ENCODE measurements at places on chromosomes 5 and 9.

DNA sequence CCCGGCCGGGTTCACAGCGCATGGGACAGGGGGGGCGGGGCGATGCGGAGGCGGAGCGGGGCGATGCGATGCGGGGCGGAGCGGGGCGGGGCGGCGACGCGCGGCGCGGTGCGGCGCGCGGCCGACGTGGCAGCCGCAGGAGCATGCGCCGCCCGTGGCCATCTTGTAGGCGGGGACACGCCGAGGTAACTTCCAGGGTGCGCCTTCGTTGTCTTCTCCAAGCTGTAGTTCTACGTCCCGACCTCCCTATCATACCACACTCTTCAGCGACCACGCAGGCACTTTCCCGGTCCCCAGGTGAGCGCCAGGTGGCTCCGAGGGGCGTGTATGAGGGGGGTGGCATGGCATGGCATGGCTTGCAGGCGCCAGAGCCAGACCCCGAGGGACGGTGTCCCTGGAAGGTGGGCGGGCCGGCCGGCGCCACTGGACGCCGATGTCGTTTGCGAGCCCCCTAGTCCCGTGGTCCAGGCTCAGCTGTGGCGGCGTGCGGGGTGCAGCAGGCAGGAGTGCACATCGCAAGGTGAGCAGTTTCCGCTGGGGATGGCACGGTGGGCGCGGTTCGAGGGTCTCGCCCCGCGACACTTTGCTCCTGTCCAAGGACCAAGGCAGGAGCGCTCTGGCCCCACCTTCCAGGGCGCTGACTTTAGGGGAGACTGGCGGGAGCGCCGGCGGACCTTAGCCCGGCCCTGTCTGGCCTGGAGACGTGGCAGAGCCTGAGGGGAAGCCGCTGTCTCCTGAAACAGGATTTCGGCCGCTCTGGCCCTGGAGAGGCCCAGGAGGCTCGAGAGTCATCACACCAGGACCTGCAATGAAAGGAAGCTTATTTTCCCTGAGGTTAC, at the start of gene PRRC1:
Gene PRRC1 (plus strand): TSS at position 161 of the 839 bp plus-strand sequence. CDS start 5,840 bp downstream, outside the sequence.
- peak; percentile 67 for DNase-seq

DNA sequence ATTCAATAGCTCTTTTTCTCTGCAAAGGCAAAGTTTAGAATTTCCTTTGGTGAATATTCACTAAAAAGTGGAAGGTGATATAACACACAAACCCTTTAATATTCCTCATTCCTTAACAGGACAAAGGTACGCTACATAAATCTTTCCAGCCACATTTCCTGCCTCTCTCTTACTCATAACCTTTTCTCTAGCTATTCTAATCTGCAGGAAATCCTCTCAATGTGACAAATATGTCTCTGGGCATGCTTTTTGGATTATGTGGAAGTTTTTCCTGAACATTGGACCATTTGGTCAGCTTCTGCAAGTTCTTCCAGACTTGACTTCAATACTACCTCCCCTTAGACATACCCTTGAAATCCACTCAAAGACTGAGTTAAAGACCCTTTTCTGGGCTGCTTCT, 186.3 kb upstream of the TUSC1 start:
- DNase-seq: no peak

- no peak for DNase-seq
Measured at GRCh38 chr5:7517006-7517405, 121.1 kb downstream of the ADCY2 start.

DNA sequence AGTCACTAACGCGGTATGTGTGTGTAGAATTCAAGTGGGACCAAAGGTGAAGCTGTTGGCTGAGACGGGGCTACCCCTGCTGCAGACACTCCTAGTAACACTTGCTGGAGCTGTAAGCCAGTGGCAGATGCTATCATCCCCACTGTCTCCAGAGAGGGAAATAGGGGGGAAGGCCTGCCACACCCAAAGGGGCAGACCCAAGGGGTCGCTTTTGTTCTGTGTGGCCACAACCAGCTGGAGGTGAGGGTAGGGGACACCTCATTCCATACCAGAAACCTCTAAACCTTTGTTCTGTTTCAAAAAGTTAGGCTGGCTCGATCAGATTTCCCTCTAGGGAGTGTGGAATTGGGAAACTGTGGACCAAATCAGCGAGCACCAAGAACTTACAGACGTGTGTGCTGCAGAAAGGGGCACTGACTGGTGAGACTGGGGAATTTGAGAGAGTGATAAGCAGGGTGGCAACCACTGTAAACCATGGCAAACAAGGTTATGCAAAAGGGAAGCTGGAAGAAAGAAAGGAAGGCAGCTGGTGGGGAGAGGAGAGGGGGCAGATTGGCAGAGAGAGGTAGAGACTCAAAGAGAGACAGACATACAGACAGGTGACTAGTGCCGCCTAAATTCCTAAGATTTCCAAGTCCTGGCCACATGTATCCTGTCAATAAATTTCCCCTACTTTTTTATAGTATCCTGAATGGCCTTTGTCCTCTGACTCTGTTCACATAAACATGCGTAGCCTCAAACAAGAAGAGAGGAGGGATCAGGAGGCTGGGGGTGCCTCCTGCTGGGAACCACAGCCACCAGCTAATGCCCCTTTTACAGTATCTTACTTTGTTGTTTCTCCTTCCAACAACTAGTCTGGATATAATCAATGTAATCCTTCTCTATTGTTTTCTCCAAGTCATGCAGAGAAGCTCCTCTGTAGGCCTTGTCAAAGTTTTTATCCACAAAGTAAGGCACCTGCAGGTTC, 15.6 kb upstream of the SPATA24 start:
- no peak for DNase-seq

GRCh38 chr5:177353093-177353492, 1.6 kb upstream of the LMAN2 start:
- no peak for DNase-seq

- no peak for DNase-seq
Measured at GRCh38 chr5:35859101-35859661, 2.5 kb downstream of the IL7R start.

DNA sequence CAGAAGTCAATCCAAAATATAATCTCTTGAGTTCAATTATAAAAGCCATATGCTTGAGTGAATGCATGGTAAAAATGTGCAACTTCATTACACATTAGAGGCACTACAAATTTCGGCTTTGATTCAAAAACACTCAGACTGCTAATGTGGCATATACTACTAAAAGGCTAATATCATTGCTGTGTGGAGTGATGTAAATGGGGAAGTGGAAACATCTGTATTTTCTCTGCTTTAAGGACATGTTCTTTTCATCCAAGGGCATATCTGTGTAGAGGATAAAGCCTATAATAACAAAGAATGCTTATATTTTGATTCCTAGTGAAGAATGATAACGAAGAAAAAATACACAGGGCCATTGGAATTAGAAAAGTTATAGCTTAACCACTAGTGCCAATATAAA, 643.9 kb upstream of the ZNF608 start:
- no peak for DNase-seq

DNA sequence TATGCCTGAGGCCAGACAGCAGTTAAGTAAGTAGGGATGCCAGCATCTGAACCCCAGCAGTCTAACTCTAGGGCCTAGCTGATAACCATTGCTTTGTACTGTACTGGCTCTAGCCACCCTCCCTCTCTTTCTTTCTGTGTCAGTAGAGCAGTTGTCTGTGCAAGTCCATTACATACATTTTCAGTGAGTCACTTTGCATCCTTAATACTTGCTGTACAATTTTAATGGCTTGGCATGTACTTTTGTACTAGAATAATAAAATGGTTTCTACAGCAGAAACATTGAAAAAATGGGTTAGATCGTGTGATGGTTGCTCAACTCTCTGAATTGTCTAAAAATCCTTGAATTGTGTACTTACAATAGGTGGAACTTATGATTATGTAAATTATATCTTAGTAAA, 1.5 kb upstream of the TTC39B start:
- no peak for DNase-seq

DNA sequence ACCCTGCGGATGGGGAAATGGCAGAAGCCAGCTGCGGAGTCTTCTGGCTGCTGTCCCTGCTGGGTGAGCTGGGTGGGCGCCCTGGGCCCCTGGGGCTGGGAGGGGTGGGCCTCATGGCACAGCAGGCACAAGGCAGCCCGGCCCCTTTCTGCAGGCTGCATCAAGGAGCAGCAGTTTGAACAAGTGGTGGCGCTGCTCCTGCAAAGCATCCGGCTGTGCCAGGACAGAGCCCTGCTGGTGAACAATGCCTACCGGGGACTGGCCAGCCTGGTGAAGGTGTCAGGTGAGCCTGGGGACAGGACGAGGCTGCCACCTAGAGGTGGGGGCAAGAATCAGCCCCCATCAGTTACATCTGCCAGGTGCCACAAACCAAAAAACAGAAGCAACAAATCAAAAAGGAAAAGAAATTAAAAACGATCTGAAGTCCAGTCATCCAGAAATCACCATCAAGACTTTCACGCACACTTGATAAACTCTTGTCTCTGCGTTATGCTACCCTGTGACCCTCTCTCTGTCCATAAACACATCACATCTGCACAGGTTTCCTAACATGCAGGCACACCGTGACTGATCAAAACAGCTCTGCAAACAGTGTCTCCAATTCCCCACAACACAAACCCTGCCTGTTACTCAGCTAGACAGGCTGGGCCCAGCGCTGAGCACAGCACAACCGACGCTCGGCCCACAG, 13.9 kb downstream of the REXO4 start:
- DNase-seq: peak; percentile 39

GRCh38 chr5:123845356-123846100, 333.6 kb downstream of the CSNK1G3 start:
- DNase-seq: no peak

DNA sequence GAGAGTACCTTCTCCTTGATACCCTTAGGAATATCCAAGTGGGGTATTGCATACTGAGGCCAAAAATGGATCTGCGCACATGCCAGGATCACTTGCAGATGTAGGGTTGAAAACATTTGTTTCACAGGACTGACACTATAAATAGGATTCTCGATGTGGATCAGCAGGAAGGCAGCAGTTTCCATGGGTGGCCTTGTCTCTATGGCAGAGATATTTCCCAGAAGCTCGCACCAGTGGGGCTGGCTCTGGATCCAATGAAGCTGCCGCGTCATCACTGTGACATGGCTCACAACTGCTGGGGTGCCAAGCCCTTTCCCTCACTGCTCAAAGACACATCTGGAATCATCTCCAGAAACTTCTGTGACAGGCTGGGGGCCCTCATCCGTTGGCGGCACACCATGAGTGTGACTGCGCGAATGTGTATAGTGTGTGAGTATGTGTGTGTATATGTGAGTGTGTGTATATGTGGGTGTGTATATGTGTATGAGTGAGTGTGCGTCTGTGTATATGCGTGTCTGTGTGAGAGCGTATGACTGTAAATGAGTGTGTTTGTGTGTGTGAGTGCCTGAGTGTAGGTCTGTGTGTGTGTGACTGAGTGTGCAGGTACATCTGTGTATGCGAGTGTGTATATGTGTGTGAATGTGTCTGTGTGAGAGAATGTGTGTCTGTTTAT, 182.5 kb downstream of the GAS1 start:
- DNase-seq: no peak

- DNase-seq: no peak
Measured at GRCh38 chr9:123716339-123716945, 213.5 kb downstream of the DENND1A start.

GRCh38 chr5:138645778-138646575, 70.8 kb upstream of the HSPA9 start:
- DNase-seq: no peak

DNA sequence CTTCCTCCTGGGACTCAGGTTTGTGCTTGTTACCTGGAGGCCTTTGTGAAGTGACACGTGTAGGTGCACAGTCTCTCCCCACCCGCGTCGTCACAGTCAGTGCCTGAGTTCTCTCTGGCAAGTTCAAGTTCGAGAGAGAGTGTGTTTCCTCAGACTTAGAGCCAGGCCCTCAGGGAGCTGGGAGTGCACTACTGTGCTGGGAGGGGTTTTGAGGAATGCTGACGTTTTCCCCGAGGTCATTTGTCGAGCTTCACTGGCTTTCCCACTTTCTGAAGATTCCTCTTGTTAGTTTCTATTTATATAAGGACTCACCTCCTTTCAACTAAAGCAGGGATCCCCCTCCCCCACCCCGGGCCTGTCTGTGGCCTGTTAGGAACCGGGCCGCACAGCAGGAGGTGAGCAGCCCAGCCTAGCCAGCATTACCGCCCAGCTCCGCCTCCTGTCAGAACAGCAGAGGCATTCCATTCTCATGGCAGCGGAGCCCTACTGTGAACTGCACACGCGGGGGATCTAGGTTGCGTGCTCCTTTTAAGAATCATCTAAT, 209.2 kb downstream of the DIRAS2 start:
- DNase-seq: no peak

DNA sequence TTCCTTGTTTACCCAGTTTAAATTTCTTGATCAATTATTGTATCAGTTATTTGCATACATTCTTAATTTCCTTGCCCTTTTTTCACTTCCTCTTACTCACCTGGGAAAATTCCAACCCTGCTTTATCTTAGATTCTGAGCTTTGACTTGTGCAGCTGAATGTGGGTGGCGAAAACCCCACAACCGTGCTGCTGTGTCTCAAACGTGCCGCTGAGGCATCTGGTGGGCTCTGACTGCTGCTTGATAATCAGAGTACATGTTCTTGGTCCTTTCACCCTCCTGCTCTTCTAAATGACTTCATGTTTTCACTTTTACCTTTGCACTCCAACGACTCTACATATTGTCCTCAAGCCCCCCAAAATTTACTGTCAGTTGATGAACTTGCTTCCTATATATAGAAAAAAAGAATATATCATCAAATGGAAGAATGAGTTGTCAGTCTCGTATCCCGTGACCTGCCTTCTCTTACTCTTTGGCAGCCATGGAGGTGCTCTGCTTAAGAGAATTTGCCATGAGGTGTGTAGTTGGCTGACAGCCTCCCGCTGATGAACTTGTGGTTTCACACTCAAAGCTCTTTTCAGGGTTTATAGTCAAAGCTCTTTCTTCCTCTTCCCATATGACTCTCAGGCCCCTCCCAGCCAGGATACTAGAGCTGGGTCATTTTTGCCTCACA, 14.0 kb upstream of the JAK2 start:
- no peak for DNase-seq

DNA sequence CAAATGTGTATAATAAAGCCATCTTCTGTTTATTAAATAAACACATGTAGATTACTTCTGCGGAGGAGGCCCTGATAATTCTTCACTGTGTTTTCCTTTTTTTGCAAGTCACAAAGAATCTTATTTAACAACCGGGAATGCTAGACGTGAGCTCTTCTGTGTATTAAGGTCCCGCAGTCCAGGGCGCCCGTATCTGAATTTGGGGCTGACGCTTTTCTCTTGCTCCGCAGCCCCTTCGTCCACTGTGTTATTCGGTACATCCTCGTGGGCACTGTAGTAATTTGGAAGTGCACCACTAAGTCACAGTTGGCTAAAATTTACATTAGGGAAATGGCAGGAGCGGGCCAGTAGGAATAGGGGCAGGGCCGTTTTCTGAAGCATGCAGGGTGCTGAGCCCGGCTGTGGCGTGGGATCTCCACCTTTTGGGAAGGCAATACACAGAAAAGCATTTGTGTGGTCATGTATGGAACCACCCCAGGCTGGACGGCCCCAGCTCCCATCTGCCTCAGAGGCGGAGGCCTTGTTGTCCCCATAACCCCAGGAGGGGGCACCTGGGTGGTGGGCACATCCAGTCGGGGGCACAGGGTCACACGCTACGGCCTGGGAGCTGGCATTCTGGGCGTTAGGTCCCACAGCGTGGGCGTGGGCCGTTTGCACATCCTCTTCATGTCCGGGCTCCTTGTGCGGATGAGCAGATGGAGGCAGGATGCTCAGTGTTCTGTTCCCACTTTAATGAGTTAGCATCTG, 258.7 kb upstream of the IRX4 start:
- no peak for DNase-seq

All from stimulated activated CD8-positive, alpha-beta memory T cell treated with anti-CD3 and anti-CD28 coated beads, Interleukin-2, amount 100 ng/mL, for 1 hour (primary cell).